ENCODE measurements at places on chromosomes 4 and X.

DNA sequence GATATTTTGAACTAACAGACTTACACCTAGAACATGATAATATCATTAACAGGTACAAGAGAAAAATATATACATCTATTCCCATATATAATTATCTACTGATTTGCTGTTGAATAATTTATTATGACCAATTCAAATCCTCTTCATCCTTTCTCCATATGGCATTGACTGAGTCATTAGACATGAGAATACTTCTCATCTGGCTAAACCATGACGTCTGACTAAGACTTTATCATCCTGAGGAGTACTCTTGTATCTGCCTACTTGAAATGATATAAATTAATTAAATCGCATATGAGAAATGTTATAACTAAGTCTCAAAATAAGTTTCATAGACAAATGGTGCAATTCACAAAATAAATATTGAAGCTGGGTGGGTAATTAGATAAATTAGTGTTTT, 67.4 kb downstream of the EMCN start:
- no peak for DNase-seq

- DNase-seq = no peak
Observed at GRCh38 chr4:149344436-149344835, 471.2 kb downstream of the IQCM start.

- no peak for DNase-seq
Observed at GRCh38 chrX:144297221-144297620, 413.4 kb downstream of the UBE2NL start.

- DNase-seq = no peak
Observed at GRCh38 chrX:23765449-23765848, 17.5 kb upstream of the SAT1 start.

- no peak for DNase-seq
Observed at GRCh38 chrX:135557344-135557743, 36.9 kb downstream of the INTS6L start.

GRCh38 chr4:113086172-113086695, 36.8 kb downstream of the ANK2 start:
- DNase-seq = peak; percentile 35

DNA sequence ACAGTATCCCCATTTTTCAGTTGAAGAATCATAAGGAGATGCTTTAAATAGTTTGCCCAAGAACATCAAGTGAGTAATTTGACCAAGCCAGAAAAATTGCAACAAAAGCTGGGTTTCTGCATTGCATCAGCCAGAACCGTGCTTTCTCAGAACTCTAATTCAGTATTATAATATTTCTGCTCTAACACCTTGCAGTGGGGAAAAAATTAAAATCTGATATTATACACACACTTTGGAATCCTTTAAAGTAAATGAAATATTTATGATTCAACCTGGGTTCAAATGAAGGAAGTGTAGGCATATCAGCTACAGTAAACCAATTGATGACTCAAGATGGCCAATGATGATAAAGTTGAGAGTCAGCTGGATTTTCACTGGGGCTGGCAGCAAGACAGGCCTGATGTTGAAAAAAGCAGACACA, 387.6 kb upstream of the ZFP42 start:
- DNase-seq = no peak

GRCh38 chrX:119421016-119421705, 22.0 kb downstream of the SLC25A43 start:
- DNase-seq = no peak

DNA sequence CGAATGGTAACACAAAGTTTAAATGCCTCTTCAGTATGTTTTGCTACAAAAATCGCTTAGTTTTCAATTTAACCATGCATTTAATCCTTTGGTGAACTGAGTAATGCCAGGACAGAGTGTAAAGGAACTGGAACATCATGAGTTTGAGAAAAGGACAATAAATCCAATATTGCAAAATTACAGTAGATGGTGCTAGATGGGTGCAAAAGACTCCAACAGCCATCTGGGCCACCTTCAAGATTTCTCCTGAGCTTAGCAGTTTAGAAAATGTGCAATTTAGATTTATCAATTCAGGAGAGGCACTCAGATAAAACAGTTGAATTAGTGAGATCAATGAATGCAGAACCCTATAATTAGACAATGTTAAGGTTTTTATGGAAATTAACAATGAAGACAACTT, 33.2 kb upstream of the MID1IP1 start:
- DNase-seq = peak; percentile 80

DNA sequence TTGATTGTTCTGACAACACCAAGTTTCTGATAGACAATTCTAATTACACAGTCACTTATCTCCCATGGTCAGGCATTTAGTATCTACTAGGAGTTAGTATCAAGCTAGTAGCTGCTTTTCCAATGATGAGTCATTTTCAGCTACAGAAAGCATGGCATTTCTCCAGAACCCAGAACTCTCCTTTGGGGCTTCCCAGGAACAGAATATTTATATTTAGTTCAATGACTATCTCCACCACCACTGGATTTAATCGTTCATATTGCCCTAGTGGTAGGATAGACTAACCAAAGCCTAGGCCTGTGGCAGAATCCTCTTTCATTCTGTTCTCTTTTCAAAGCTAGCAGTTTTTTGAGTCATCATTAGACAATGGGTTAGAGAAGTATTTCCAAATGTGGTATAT, 569.4 kb downstream of the GABRG1 start:
- no peak for DNase-seq

GRCh38 chrX:8520178-8520577, 55.5 kb downstream of the VCX3B start:
- no peak for DNase-seq

DNA sequence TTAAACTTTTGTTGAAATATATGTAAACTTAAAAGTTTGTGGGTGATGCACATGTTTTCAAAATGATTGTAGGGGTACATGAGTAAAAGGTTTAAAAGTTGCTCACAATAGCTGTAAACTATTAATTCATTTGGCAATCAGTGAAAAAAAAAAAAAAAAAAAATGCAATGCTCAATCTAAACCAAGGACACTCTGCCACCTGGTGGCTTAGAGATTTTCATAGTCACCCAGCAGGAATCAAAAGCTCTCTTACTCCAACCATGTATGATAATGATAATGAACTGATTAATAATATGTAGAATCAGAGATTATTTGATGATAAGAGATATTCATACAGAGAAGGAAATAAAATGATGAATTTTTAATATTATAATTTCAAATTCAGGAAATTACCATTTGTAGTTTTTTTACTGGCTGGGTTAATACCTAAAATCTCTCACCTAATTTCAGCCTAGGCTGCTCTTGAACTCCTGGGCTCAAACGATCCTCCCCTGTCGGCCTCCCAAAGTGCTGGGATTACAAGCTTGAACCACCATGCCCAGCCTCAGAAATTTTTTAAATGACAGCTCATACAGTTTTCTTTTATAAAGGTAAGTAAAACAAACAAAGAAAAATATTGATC, 46.9 kb upstream of the SLC25A4 start:
- DNase-seq = peak; percentile 71

DNA sequence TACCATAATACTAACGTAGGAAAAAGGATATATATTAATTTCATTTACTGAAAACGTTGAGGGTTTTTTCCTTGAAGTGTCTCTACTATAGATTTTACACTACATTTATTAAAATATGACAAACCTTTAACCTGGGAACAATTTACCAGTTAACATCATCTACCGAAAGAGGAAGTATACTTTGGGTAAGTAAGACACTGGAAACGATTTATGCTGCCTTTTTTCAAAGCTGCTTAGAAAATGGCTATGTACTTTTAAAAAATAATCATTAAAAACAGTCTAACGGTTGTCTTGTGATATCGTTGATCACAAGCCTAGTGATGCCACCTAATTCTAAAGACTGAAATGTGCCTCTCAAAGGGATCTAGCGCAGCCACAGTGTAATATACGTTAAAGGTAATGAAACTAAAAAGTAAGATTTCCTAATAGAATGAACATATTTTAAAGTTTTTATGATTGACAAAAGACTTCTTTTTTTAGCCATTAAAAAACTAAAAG, 50.4 kb downstream of the STX18 start:
- no peak for DNase-seq

GRCh38 chr4:29560452-29560851, 1159.7 kb upstream of the PCDH7 start:
- no peak for DNase-seq

DNA sequence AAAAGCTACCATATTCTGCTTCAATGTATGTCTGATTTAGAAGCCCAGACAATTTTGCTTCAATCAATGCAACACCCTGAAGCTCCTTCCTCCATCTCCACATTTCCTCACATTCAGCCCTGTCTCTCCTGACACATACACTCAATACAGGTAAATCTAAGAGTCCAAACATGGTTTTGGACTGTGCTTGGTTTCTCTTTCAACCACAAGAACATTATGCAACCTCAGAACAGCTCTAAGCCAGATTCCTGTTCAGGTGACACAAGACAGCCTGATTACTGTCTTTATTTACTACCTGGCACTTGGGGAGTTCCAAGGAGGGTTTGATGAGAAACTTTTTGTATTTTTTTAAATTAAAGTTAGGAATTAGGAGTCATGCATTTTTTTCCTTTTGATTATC, 307.5 kb upstream of the SLIT2 start:
- DNase-seq = no peak

GRCh38 chrX:115581759-115582615, 21.0 kb downstream of the PLS3 start:
- no peak for DNase-seq

DNA sequence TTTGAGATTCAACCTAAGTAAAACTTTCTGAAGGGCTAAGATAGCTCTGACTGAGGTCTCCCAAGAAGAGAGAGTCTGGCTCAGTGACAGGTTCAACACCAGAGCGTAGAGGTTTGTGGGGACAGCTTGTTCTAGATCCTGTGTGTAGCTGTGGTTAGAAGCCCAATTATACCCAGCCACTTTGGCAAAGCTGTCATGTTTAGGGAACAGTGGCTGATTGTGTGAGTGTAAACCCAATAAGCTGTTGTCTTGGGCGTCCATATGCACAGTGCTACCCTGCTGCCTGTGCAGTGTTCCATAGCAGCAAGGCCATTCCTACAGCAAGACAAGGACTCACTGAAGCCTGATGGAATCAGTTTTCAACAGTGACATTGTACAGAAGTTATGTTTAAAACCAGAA, 11.2 kb upstream of the SCRG1 start:
- no peak for DNase-seq

DNA sequence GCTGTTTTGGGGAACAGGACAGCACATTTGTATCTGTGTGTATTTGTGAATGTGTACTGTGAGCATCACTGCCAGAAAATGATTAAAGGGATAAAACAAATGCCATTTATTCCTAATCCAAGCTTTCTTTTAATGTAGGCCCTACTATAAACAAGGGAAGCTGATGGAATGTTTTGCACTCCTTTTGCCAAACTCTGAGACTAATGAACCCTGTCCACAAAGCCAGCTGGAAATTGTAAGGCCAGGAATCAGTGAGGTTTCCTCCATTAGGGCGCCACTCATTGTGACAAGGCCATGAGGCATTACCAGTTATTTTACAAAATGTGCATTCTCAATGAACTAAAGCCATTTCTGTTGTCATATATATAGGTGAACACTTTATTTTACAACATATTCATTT, 163.0 kb upstream of the NAP1L5 start:
- no peak for DNase-seq

GRCh38 chr4:120065974-120066516, 603 bp downstream of the MAD2L1 start:
- no peak for DNase-seq

All from NCI-H1417 (cell line).